ENCODE measurements at places on chromosomes 12 and 14.

GRCh38 chr14:68762953-68763764, 29.7 kb downstream of the ZFP36L1 start:
- DNase-seq = no peak

- DNase-seq = no peak
Observed at GRCh38 chr12:56836317-56836716, 73.2 kb downstream of the HSD17B6 start.

- DNase-seq = no peak
Observed at GRCh38 chr12:6951551-6952120, 480 bp downstream of the PTPN6 start.

DNA sequence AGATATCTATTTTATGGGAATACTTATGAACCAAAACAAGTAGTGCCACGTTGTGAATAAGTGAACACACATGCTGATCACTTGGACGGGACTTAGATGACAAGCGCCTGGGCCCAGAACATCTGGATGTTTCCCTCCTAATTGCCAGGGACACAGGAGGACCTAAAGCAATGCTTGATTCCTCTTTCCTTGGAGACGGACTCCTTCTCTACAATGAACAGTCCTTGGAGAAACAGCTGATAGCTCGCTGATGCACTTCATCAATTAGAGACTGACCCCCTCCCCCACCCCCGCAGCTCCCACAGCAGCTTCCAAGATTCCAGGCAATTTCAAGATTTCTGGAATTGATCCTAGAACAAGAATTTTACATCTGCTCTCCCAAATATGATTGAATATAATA, 86.4 kb downstream of the ST8SIA1 start:
- no peak for DNase-seq

DNA sequence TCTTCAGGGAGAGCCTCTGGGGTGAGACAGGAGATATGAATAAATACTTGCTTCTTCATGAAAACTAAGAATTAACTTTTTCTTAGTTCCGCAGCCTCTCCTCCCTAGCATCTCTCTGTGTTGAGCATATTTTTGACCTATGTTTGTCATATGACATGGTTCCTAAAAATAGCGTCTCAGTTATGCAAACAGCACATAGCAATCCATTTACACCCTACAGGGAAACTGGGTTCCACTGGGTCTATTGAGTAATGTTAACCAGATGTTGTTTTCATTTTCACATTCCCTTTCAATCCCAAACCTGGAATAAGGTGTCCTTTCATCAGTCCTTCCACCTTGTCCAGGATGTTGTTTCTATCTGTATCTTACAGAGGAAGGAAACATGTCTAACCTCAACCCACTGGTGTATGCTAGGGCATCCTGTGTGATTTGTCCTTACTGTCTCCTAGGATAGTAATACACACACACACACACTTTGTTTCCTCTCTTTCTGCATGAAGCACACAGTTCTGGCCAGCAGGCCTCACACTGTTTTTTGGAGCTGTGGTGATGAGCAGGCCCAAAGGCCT, 1543.5 kb downstream of the AACS start:
- no peak for DNase-seq

GRCh38 chr12:77746096-77746495, 84.6 kb upstream of the NAV3 start:
- no peak for DNase-seq

GRCh38 chr14:51145246-51145645, 50.3 kb upstream of the TRIM9 start:
- no peak for DNase-seq

DNA sequence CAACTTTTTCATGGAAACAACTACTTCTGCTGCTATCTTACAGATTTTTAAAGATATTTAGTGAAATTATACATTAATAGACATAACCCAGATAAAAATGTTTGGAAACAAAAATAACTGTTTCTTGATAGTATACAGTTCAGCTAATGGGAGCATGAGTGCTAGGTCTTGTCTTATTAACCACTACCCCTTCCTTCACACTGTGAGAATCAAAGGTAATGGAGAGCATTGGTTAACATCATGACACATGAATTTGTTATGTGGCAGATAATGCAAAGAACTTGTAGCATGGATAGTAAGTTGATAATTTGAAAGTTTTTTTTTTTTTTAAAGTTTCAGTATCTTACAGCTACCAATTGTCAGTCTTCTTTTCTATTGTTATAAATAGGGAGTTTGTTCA, 44.2 kb downstream of the CCDC91 start:
- no peak for DNase-seq

- DNase-seq = no peak
Observed at GRCh38 chr14:92506231-92506630, 7.3 kb upstream of the RIN3 start.

DNA sequence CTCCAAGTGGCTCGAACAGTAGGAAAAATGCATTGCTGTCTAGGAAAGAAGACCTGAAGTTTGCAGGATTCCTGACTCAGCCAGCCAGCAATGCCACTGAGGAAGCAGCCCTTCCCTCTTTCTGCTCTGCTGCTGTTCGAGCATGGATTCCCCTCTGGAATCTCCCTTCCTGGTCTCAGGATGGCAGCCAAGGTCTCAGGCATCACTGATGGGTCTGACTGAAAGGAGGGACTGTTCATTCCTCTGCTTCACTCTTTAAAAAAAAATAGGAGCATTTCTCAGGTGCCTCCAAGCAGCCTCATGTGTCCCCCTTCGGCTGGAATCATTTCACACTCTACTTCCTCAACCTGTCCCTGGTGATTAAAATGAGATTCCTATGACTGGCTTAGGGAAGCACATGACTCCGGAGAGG, 62.4 kb downstream of the SLC15A4 start:
- DNase-seq = no peak

DNA sequence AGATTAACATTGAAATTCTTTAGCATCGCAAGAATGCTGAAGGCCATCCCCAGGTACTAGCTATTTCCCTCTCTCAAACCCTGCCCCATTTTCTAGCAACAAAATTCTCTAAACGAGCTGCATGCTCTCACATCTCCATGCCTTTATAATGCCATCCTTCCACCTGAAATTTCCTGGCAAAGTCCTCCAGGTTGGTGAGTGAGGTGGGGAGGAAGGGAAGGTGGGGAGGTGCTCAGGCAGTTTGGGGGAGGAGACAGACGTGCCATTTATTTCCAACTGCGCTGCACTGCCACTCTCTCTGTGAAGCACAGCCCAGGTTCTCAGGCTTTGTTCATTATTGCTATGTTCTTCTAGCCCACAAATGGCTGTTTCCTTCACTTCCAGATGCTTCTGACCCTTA, 208.4 kb downstream of the PAWR start:
- DNase-seq = no peak

- DNase-seq = no peak
Observed at GRCh38 chr14:90508536-90509254, 111.9 kb downstream of the CALM1 start.

DNA sequence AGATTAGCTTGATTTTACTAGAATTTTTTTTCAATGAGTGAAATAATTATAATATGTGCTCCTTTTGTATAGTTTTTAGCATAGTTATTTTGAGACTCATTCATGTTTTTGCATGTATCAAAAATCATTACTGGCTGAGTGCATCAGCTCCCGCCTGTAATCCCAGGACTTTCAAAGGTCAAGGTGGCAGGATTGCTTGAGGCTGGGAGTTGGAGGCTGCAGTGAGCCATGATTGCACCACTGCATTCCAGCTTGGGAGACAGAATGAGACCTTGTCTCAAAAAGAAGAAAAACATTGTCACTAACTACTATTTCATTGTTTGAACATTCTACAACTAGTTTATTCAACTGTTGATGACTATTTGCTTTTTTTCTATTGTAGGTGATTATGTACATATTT, 802.7 kb downstream of the SLC16A7 start:
- no peak for DNase-seq

- DNase-seq = no peak
Observed at GRCh38 chr14:31113794-31114193, 87.6 kb upstream of the STRN3 start.

DNA sequence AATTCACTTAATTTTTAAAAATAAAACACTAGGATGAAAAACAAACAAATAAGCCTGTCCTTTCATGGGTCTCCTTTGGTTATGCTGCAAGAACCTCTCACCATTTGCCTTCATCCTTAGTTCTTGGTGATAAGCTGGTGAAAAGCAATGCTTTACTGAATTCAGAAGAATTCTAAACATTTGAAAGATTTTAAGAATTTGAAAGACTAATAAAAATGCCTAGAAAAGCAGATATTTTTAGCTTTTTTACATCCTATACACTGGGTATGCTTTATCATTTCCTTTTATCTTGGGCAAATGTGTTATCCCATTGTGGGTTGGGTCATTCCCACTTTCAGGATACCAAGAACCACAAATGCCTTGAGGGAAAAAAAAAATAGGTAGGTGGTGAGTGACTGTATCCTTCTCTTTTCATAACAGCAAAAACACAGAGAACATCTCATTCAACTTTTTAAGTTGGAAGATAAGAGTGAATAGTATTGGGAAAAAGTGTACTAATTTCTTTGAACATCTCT, 197.1 kb upstream of the ABCD2 start:
- DNase-seq = no peak

- DNase-seq = no peak
Observed at GRCh38 chr14:75823334-75823733, 158.5 kb downstream of the TGFB3 start.

DNA sequence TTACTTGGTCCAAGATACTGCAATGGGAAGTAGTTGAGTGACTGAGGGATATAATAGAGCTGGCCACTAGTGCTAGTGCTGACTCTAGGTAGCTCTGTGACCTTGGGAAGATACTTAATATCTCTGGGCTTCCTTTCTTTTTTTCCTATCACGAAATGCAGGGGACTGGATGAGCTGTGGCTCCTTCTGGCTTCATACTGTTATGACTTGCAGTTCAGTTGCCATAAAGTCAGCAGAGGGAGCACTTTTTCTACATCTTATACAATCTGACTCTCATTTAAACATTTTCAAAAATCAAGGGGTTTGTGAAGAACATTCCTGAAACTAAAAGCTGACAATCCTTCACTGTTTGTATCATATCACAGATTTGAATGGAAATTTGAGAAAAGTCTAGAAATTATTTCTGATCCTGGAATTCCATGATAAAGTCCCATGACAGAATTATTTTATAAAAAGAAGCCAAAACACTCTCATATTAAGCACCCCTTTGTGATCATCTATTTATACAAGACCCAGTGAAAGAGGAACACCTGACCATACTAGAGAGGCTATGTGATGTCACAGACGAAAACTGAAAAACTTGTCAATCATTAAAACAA, 5.3 kb downstream of the BHLHE41 start:
- no peak for DNase-seq

- DNase-seq = no peak
Observed at GRCh38 chr12:46794593-46795190, 31.1 kb downstream of the SLC38A4 start.

DNA sequence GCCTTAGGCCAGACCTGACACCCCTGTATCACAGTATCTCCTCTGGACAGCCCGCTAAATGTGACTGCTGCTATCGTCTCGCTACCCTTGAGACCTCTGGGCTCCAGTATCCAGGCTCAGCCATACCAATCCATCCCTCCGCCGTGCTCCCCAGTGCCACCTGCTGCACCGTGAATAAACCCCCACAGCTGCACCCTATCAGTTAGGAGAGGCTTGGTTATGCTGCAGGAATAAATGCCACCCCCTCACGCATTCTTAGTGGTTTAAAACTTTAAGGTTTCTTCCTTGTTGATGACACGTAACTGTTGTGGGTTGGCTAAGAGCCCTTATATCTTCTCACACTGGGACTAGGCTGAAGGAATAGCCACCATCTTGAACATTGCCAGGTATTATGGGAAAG, 12.1 kb downstream of the CCDC63 start:
- no peak for DNase-seq

DNA sequence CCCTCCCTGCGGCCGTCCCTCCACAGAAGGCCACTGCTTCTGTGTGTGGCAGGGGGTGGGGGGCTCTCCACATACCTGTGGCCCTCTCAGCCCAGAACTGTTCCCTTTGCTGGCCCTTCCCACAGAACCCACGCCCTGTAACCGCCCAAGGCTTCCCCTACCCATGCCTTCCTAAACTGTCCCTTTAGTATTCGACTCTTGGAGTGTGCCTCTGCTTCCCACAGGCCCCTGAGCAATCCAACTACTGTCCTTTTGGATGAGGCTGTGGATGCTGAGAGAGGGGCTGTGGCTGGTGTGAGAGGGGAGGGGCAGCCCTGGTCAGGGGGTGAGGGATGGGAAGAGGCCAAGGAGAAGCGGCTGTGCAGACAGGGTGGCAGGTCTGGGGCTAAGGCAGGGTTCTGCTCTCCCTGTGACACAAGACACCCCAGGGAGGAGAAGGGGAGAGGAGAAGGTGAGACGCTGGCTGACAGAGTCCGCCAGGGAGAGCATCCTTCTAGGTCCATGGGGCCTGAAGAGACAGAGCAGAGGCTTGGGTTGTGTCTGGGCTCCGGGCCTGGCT, 46.0 kb downstream of the DLK1 start:
- DNase-seq = no peak

- no peak for DNase-seq
Observed at GRCh38 chr14:70257526-70257925, 68.8 kb upstream of the SLC8A3 start.

- DNase-seq = no peak
Observed at GRCh38 chr14:55628426-55628825, 48.4 kb downstream of the KTN1 start.

DNA sequence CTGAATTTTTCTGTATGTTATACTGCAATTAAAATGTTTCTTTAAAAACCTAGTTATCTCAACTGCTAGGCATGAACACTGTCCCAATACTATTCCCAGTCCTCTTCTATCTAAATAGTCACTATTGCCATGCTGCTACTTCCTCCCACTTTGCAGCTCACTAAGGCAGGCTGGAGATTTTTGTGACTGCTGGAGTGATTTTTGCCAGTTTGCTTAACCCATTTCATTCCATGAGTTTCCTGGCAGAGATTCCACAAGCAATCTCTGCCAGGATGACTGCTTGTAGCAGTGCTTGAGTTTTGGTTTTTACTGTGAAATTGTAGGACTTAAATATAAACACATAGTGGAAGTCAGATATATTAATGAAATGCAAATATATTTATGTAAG, 80.8 kb downstream of the BHLHE41 start:
- no peak for DNase-seq

DNA sequence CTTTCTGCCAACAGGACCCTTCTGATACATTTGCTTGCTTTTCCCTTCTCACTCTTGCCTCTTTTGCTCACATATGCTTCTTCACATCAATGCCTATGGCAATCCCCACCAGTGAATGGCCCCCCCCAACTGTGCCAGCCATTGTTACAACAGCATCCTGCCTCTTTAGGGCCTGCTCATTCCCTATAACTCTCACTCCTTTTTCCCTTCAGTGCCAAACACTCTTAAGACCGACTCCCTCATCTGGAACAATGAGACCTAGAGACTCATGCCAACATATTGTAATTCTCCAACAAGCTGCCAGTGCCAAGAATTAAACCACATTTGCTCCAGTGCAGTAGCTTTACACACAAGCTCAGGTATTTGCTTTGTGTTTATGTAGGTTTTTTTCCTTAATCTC, 189.0 kb downstream of the SOX5 start:
- no peak for DNase-seq

- no peak for DNase-seq
Observed at GRCh38 chr12:25347716-25348592, 97.2 kb upstream of the KRAS start.

- DNase-seq = no peak
Observed at GRCh38 chr12:132288516-132289215, 40.7 kb downstream of the GALNT9 start.

- DNase-seq = no peak
Observed at GRCh38 chr12:103782399-103782798, 58.6 kb downstream of the NT5DC3 start.

Data from stimulated activated CD4-positive, alpha-beta T cell treated with anti-CD3 and anti-CD28 coated beads, TNF-alpha, amount 100 ng/mL, for 1 hour (primary cell).